Calu3 (cell line): ENCODE measurements at places on chromosomes 4 and X. TPM values are rescaled to one million over a fixed set of nuclear protein-coding genes. Genes with fewer than 3 reads are reported as not detected.

Gene TFE3
- 32.2 and 35.1 TPM in 2 replicates for total RNA-seq

Gene DCAF4L1
- total RNA-seq: 0.68 and 1.0 TPM in 2 replicates

Gene FOXR2
- total RNA-seq: not detected in 2 replicates

Gene ABLIM2
- 1.0 and 1.2 TPM in 2 replicates for total RNA-seq

Gene SHOX
- not detected in 2 replicates for total RNA-seq

Gene HELQ
- 7.8 and 8.2 TPM in 2 replicates for total RNA-seq

Gene AKAP17A
- 39.4 and 39.9 TPM in 2 replicates for total RNA-seq

Gene KLHL13
- total RNA-seq: 0.64 and 0.95 TPM in 2 replicates

DNA sequence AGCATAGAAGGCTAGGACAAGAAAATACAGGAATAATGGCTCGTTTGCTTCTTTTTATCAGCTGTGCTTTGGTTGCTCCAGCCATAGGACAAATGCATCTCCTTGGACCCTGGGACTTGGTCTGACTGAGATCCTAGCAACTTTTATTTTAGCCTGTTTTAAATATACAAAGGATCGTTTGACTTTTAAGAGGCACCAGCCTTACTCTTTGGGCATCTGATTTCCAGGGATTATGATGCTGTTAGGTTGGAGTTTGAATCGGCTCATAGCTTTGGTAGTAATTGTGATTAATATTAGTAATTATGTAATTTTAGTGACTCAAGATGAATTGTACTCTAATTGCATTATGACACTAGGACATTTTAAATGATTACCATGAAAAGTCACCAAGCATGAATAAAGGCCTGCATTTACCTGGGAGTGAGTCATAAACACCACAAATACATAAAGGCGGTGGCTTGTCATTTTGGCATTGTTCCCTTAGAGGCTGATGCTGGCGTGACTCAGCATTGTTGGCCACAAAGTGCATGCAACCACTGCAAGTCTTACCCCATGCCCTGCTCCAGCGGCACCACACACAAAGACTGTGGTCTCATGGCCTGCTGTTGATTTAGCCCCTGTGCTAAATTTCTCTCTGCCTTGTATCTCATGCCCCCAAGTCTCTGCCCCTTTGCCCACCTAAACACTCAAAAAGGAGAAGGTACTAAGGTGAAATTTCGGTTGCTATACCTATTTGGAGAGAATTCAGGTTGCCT lies 12.4 kb downstream of the GPAT3 start:
- peaks cover 63% of the 10 kb centered on the region for H3K4me1 ChIP-seq
- peak; percentile 76 for DNase-seq
- H3K27me3 ChIP-seq: no peaks in the 10 kb centered on the region
- H3K36me3 ChIP-seq: peaks cover 10% of the 10 kb centered on the region
- H3K4me3 ChIP-seq: no peak overlapping the region

- H3K4me3 ChIP-seq: no peak overlapping the region
- H3K27me3 ChIP-seq: peaks cover 14% of the 10 kb centered on the region
- H3K36me3 ChIP-seq: no peaks in the 10 kb centered on the region
- no peak for DNase-seq
- no peak overlapping the region for H3K27ac ChIP-seq
- no peaks in the 10 kb centered on the region for H3K4me1 ChIP-seq
Measured at GRCh38 chrX:12206413-12206812, 68.1 kb downstream of the FRMPD4 start.

DNA sequence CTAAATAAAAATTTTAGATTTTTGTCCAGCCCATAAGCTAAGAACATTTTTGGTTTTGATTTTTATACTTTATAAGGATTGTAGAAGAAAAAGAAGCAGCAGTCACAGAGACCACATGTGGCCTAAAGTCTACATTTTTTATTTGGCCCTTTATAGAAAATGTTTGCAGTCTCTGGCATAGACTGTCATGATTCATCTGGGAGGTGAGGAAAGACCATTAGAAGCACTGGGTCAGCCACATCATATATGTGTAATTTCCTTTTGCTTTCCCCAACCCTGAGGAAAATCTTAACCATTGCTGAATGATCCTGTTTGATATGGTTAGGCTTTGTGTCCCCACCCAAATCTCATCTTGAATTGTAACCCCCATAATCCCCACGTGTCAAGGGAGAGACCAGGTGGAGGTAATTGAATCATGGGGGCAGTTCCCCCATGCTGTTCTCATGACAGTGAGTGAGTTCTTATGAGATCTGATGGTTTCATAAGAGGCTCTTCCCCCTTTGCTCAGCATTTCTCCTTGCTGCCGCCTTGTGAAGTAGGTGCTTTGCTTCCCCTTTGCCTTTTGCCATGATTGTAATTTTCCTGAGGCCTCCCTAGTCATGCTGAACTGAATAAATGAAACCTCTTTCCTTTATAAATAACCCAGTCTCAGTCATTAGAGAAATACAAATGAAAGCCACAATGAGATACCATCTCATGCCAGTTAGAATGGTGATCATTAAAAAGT lies 12.1 kb upstream of the COPS4 start:
- no peak for DNase-seq
- no peak overlapping the region for H3K4me3 ChIP-seq
- no peaks in the 10 kb centered on the region for H3K4me1 ChIP-seq
- no peaks in the 10 kb centered on the region for H3K36me3 ChIP-seq

DNA sequence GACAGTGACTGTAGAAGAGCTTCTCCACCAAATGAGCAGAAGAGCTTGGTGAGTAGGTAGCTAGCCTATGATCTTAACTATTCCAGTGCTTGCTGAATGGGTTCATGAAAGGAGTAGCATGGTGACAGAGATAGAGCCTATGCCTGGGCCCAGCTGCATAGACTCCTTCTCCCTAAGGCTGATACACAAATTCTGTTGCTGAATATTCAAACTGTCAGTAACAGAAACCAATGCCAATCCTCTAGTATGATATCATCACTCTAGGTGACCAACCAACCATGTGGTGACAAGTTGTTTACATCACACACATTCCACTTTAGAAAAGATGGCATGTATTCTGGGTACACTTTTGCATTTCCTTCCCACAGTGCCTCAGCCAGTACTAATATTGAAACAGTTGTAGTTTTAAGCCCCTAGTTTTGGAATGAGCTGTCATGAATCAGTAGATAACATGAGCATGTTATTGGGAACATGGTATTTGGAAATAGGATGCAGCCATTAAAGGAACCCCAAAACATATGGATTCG lies 103.4 kb upstream of the GRXCR1 start:
- H3K36me3 ChIP-seq: no peaks in the 10 kb centered on the region
- H3K4me3 ChIP-seq: no peak overlapping the region
- H3K27me3 ChIP-seq: no peaks in the 10 kb centered on the region
- H3K4me1 ChIP-seq: no peaks in the 10 kb centered on the region

DNA sequence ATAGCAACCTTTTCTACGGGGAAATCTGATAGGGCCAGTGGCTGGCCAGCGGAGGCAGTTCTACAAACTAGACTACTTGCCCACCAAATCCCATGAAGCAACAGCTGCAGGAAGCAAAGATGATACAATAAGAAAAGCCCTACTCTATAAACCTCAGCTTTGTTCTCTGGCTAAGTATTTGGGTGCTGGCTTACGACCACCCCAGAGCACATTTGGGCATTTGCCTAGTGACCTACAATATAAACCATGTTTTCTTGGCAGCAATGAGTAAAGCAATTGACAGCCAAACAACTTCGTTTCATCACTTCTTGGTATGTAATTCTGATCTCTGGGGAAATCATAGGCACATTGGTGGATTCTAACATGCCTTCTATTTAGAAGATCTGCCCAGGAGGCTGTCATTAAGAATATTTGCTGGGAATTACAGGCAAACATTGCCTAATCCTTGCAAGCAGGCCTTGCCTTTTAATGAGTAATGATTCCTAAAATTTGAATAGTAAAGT lies 7.5 kb upstream of the LHFPL1 start:
- H3K4me3 ChIP-seq: no peak overlapping the region
- H3K27me3 ChIP-seq: no peaks in the 10 kb centered on the region
- no peaks in the 10 kb centered on the region for H3K36me3 ChIP-seq
- H3K4me1 ChIP-seq: no peaks in the 10 kb centered on the region

DNA sequence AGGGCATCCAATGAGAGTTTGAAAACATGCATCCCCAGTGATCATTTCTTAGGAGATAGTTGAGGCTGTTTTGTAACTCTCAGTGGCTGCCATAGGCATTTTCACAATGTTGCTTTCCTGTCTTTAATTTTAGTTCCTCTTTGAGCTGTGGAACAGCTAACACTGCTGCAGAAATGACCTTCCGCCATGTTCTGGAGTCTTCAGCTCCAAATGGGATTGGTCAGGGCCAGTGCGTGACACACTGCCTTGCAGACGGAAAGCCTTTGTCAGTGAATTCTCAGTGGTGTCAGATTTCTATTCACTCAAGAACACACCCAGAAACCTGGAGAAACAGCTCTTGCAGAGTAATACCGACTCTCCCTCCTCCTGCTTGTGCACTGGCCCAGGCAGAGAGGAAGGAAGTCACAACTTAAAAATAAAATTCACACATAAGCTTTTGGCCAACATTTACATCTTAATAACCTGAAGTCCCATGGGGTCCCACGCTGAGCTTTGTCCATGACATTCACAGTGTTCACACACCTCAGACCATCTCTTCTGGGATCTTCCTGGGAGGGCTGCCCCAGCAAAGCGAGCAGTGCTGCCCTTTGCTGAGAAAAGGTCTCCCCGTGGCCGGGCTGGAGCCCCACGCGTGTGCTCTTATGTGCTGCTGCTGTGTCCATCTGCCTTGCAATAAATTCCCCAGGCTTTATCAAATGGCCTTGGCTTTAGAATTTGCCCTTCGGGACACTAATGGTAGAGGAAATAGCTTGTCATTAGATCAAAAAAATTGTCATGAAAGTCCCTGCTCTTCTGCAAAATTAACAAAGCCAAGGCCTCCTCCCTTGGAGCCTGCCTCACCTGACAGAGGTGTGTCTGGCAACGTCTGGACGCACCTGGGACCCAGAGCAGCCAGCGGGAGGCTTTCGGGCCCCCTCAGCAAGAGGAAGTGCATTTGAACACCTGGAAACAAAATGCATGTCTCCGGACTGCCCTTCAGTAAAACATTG lies 126.8 kb downstream of the IRF2 start:
- peak overlapping the region; percentile 95 for H3K27ac ChIP-seq
- peaks cover 49% of the 10 kb centered on the region for H3K36me3 ChIP-seq

- no peaks in the 10 kb centered on the region for H3K4me1 ChIP-seq
- H3K27me3 ChIP-seq: peaks cover 15% of the 10 kb centered on the region
- no peak overlapping the region for H3K4me3 ChIP-seq
- no peaks in the 10 kb centered on the region for H3K36me3 ChIP-seq
Measured at GRCh38 chr4:112978691-112979472, 70.6 kb upstream of the ANK2 start.

GRCh38 chr4:165620913-165621312 lies 242.1 kb downstream of the CPE start:
- no peaks in the 10 kb centered on the region for H3K4me1 ChIP-seq
- H3K36me3 ChIP-seq: no peaks in the 10 kb centered on the region
- no peaks in the 10 kb centered on the region for H3K27me3 ChIP-seq
- no peak overlapping the region for H3K27ac ChIP-seq
- no peak for DNase-seq
- no peak overlapping the region for H3K4me3 ChIP-seq

GRCh38 chrX:80354966-80355465 lies 65.2 kb upstream of the TENT5D start:
- DNase-seq: no peak
- no peaks in the 10 kb centered on the region for H3K27me3 ChIP-seq
- no peak overlapping the region for H3K27ac ChIP-seq
- H3K36me3 ChIP-seq: no peaks in the 10 kb centered on the region

- no peaks in the 10 kb centered on the region for H3K36me3 ChIP-seq
- no peaks in the 10 kb centered on the region for H3K4me1 ChIP-seq
- H3K27ac ChIP-seq: no peak overlapping the region
- H3K4me3 ChIP-seq: no peak overlapping the region
- H3K27me3 ChIP-seq: no peaks in the 10 kb centered on the region
Measured at GRCh38 chr4:148025981-148026380, 294.1 kb downstream of the ARHGAP10 start.

- H3K27me3 ChIP-seq: peaks cover 40% of the 10 kb centered on the region
- H3K27ac ChIP-seq: no peak overlapping the region
- no peaks in the 10 kb centered on the region for H3K36me3 ChIP-seq
Measured at GRCh38 chrX:106564986-106565385, 46.8 kb upstream of the RADX start.

GRCh38 chr4:113981591-113981990 lies 2.1 kb upstream of the ARSJ start:
- peaks cover 36% of the 10 kb centered on the region for H3K36me3 ChIP-seq
- peaks cover 15% of the 10 kb centered on the region for H3K4me1 ChIP-seq
- no peak overlapping the region for H3K27ac ChIP-seq
- no peak for DNase-seq
- H3K4me3 ChIP-seq: no peak overlapping the region
- no peaks in the 10 kb centered on the region for H3K27me3 ChIP-seq

DNA sequence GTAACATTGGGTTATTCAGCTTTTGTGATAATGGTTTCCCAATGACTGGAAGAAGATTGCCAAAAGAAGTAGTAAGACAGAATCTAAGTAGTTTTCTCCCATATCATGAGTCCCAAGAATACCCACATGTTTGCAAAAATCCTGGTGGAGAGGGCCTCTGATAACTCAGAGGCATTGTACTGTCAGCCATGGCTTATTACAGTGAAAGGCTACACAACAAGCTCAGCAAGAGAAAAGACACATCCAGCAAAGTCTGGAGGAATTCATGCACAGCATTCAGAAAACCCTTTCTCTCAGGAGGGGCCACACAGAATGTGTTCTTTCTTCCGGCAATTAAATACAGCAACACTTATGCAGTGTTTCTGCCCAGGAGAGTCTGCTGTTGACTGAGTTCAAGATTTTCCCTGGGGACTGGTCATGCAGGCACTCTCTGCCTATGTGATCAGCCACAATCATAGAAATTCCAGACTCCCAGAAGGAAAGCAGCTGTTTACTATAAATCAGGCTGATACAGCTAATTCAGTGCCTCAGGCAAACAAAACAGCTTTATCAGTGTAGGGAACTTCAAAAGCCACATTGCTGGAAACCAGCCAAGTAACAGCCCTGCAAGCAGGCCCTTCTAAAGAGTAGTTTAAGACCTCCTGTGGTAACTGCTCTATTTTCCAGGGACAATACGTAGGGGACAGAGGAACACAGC lies 937.1 kb downstream of the CCSER1 start:
- H3K4me3 ChIP-seq: no peak overlapping the region
- H3K36me3 ChIP-seq: no peaks in the 10 kb centered on the region
- peaks cover 9% of the 10 kb centered on the region for H3K4me1 ChIP-seq
- DNase-seq: peak; percentile 8
- H3K27ac ChIP-seq: no peak overlapping the region

- H3K27ac ChIP-seq: no peak overlapping the region
- H3K4me3 ChIP-seq: no peak overlapping the region
Measured at GRCh38 chr4:56633486-56633885, 47.6 kb downstream of the HOPX start.

DNA sequence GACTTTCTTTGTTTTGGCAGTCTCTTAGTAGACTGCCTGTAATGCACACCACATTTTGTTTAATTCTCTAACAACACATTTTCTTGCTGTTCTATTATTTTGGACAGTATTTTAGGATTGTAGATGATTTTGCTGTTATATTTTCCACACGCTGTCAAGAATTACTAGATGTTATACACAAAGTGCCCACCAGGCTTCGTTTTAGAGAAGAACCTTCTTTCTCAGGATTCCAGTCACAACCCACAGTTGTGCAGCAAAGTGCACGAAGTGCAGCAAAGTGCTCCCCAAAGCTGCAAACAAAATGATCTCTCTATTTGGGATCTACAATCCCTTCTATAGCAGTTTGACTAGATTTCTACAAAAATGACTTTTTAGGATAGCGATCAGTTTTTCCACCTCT lies 2.4 kb downstream of the ZNF141 start:
- H3K4me1 ChIP-seq: peaks cover 15% of the 10 kb centered on the region
- DNase-seq: no peak
- H3K4me3 ChIP-seq: peak overlapping the region; percentile 21
- H3K36me3 ChIP-seq: peaks cover 37% of the 10 kb centered on the region
- H3K27ac ChIP-seq: no peak overlapping the region

GRCh38 chrX:57134702-57135101 lies 2.5 kb downstream of the SPIN2A start:
- no peak for DNase-seq
- H3K4me3 ChIP-seq: no peak overlapping the region
- peaks cover 23% of the 10 kb centered on the region for H3K4me1 ChIP-seq
- H3K27me3 ChIP-seq: no peaks in the 10 kb centered on the region
